ENCODE measurements at places on chromosomes 5 and 9. TPM values are rescaled to one million over a fixed set of nuclear protein-coding genes. Genes with fewer than 3 reads are reported as not detected.

Gene NKD2
- total RNA-seq, result not detected

Gene ANKRD31
- 0.12 TPM for total RNA-seq

Gene IL13
- total RNA-seq, result not detected

Gene TXNDC8
- not detected for total RNA-seq

Gene PNPLA7
- under 0.01 TPM for total RNA-seq

Gene ANKRD33B
- 2.3 TPM for total RNA-seq

GRCh38 chr5:669842-670395 lies 23.2 kb downstream of the TPPP start:
- no peak for DNase-seq

DNA sequence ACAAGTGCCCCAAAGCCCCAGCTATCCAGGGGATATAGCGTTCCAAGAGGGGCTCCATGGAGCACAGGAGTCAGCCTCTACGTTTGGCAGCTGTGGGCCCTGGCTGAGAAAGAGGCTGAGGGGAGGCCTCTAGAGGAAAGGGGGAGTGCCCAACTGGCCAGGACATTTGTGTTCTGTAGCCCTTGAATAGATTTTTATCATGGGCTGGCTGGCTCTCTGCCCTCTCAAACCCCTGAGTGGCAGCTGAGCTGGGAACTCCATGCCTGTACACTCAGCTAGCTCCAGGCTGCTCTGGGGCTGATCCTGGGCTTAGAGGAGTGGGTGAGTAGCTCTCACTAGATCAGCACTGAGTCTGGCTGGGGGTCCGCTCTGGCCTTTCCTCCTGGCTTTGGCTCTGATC lies 285.0 kb downstream of the ZSWIM6 start:
- DNase-seq, result no peak
